ENCODE measurements at places on chromosomes 11 and 22.

DNA sequence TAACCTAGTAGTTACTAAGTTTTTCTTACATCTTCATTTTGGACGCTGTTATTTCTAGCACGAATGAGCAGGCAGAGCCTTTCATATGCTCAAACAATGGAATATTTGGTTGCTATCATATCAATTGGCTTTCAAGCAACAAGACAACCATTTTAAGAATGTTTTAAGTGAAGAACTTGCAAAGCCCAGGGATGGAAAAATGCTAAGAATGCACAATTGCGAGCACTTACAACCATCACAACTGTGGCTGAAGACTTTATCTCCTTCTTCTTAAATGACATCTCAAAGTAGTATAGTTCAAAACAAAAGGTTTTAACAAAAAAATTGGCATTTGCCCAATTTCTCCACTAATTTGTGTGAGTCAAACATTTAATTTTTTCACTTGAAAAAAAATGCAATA is 8.3 kb upstream of the MMP1 start:
- DNase-seq, result no peak

- no peak for DNase-seq
Observed at GRCh38 chr11:44178381-44178780, 82.9 kb downstream of the EXT2 start.

DNA sequence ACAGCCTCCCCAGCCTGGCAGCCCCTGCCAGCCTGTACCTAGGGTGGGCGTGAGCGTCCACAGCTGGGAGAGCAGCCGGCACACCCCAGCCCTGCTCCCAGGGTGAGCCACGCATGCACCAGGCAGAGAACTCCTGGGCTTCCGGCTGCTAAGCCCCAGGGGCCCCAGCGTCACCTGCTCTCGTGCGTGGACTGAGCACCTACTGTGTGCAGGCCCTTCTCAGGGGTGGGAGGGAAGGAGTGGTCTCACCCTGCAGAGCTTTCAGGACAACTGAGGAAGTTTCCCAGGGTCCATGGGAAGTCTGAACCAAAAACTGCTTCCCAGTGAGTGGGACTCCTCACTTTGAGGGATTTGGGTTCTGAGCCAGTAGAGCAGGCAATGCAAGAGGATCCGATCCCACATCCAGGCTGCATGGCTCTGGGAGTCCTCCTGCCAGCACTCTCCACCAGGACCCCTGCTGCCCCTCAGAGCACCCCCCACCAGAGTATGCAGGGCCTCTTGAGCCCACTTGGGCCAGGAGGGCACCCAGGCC is 47.1 kb upstream of the PRODH start:
- DNase-seq, result no peak

- no peak for DNase-seq
Observed at GRCh38 chr22:50670513-50670912, 2.1 kb upstream of the SHANK3 start.

DNA sequence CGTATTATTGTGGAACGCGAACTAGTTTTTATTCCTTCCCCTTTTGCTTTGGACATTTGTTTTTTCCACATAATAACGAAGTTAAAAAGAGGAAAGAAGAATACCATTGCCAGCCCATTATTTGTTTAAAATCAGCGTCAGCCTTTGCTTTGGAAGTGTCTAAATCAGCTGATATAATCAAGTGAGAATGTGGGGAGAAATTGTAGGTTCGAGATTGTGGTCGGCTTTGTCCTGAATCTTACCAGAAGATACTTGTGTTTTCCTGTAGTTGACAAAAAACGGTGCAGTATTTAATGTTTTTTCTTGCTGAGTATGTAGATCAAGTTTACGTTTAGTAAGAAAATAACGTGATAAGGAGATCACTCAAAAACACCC is 935 bp downstream of the ZNF143 start:
- DNase-seq, result no peak

GRCh38 chr11:76506833-76507232 is 62.0 kb downstream of the EMSY start:
- DNase-seq, result no peak

DNA sequence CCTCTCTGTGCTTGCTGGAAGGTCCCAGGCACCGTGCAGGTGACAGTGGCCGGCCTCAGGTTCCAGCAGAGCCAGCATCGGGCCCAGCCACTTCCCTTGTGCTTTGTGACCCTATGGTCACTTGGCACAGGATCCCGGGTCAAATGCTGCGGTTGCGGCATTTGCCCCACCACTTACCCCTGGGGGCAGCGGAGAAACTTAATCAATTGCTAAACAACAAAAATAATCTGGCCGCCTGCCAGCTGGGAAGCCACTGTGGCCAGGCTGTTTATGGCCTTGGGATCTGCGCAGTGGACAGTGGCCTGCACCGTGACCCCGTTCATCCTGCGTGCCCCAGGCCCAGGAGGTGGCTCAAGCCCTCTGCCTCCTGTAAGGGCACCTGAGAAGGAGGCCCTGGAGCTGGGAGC is 65.0 kb downstream of the LRP5 start:
- no peak for DNase-seq

GRCh38 chr11:36135076-36135475 is 154.1 kb downstream of the COMMD9 start:
- DNase-seq, result no peak

DNA sequence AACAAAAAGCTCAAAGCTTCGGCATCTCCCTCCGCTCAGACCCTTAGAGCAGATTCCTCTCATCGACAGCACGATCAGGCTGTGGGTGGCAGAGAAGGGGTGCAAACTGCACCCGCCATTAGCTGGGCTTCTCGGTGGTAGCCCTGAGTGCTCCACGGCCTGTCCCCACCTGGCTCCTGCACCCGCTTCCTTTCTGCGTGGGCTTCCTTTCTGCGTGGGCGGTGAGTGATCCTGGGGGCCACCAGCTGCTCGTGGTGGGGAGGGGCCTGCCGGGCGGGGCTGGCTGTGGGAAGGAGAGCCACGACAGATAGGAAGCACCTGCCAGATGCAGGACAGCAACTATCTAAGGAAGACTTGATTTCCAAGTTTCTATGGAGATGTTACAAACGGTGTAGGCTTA is 55.0 kb downstream of the BRD1 start:
- DNase-seq, result no peak

- DNase-seq, result no peak
Observed at GRCh38 chr22:47783433-47784366, 1021.2 kb downstream of the TBC1D22A start.

DNA sequence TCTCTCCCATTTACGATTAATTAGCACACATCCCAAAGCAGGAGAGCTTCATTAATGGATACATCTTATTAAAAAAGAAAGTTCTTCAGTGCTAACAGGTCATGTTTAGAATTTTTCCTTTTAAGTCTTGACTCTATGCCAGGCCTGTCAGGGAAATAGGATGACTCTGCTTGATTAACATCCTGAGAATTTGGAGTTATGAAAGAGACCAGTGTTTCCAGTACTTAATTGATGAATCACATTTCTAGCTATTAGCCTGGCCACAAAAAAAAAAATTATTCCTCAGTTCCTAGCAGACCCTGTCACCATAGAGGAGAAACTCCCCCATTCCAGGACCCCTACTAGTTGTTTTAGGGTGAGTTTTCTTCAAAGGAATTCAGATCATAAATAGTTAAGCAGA is 23.6 kb upstream of the ME3 start:
- no peak for DNase-seq

GRCh38 chr11:83044958-83045712 is 26.6 kb downstream of the RAB30 start:
- DNase-seq, result no peak

DNA sequence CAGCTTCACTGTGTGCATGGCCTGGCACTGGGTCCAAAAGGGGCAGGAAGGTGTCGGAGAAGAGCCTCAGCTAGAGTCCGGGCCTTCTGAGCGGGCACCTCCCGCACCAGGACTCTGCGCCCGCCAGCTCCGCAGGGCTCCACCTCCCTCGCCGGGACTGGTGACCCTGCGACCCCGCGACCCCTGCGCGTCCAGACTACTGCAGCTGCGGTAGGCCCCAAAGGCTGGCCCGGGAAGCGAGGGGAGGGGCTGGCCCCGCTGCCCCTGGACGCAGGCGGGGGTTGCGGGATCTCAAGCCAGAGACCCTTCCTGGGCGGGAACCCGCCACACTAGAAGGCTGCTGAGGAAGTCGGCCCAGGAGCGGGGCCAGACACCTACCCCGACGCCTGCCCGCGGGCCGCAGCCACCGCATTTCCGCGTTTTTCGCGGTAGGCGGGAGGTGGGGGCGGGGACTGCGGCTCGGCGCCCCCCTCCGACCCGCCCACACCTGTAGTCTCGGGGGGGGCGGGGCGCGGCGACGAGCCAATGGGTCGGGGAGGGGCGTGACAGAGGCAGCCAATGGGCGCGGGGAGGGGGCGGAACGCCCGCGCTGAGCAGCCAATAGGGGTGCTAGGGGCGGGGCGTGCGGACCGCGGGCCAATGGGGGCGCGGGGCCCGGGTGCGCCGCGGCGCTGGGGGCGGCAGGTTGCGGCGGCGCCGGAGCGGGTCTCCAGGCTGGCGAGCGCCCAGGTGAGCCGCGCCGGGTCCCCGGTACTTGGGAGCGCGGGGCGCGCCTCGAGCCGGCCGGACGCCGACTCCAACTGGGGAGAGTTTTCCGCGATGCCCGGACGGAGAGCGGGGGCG is at the start of the genes LMNTD2 and RASSF7:
LMNTD2 (minus strand) TSS at position 434 of the 843 bp plus-strand sequence; CDS start at position 412, 22 bp downstream.
RASSF7 (plus strand) TSS at position 666 of the 843 bp plus-strand sequence. CDS start 799 bp downstream, outside the sequence.
- peak; percentile 100 for DNase-seq

DNA sequence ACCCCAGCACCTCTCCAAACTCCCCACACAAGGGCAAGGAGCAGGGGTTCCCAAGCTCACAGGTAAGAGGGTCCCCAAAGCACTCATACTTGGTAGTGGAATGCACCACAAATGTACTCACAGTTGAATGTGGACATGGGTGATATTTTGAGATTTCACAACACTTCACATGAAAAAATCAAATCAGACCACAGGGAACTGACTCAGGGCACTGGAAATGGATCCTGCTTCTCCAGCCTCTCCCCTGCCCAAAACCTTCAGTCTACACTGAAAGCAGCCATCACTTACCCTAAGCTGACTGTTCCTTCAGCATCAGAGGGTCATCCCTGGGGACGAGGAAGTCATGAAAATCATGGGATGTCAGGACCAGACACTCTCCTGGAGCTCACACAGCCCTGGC is 40.2 kb downstream of the SCGB1A1 start:
- no peak for DNase-seq

DNA sequence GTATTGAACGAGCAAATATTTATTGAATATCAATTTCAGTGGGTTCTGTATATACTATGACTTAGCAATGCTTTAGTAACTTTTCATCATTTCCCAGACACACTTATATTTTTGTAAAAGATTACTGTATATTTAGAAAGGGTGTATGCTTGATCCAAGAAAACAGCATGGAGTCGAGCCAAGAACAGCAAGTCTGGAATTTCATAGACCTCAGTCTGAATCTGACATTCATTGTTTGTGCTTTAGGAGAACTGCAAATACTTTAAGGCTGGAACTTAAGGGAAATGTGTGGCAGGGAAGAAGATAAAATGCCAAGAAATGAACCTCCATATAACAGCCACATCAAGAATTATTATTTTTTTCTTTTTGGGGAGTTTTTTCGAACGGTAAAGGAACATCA is 1156.8 kb downstream of the LRRC4C start:
- DNase-seq, result no peak

DNA sequence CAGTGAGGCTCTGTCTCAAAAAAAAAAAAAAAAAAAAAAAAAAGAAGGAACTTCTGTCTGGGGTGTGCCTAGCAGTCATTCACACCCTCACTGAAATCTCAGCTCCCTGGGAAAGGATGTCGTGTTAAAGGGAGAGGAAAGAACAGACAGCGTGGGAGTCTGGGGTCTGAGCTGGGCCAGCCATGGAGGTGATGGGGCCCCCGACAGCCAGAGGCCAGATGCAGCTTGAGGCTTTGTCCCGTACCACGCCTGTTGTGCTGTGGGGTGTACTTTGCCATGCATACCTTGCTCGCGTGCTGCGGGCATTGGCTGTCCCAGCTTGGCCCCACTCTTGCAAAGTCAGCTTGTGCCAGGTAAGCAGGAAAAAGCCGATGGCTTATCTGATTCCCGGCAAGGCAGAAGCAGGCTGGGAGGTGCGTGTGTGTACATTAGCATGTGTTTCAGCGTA is 4.6 kb downstream of the SYT12 start:
- DNase-seq, result no peak

DNA sequence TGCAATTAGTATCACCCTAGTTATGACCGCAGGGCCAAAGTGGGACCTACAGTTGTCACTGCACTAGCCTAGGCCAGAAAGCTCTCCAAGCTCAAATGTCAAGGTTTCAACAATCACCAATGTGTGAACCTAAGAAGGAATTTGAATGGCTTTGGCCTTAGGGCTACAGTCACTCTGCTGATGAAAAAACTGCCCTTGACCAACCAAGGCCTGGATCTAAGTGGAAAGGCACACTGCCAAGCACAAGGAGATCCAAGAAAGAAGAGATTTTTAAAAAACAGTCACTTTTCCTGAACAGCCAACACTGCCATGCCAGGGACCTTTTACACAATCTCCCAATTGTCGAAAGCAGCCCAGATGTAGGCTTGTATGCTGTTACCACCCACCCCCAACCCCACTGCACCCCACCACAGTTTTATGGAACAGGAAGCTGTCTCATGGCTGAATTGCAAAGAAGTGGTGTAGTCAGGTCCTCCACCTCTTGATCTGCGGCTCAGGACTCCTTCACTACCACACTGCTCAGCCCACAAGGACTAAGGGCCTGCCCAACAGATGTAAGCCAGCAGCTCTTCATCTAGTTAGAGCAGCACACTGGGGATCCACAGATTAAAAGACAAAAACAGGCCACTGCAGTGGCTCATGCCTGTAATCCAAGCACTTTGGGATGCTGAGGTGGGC is 32.9 kb downstream of the SMCO4 start:
- no peak for DNase-seq

DNA sequence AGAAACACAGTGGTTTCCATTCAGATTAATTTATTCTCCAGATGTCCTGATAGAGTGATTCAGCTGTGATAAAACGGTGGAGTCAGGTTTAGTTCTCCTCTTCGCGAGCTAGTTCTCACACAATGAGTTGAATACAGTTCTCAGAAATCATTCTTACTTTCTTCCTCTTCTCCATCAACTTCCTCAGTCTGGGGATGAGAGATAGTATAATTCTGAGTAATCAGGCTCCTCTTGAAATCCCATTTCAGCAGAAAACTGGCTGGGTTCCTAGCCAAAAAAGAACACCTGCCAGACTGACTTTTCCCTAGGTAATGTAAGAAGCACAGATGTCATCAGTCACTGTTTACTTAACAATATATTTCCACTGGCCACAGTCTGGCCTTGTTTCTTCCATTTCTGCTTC is 76.7 kb downstream of the SVIP start:
- no peak for DNase-seq

GRCh38 chr11:82004537-82005213 is 729.0 kb downstream of the FAM181B start:
- no peak for DNase-seq

DNA sequence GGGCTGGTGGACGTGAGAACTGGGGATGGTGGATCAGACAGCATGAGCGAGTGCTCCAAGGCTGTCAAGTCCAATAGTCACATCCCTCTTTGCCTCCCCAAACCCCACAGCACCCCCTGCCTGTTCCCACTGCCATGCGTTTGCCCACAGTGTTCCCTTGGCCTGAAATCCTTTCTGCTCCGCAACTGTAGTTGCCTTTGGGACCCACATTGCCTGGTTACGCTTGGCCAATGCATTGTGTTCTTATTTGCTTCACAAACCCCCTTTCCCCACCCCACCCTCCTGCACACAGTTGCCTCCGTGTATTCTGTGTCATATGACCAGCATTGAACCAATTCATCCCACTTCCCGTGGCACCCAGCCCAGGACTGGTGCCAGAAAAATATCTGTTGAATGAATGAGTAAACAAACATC is 2.1 kb upstream of the KIAA0930 start:
- no peak for DNase-seq

All from GM19239 (cell line).